Hepatocyte (in vitro differentiated cells): ENCODE measurements at places on chromosomes 7 and 10.
A peak's percentile ranks its signal among the peaks of the same experiment; 100 is the strongest.

- H3K4me1 ChIP-seq, result peaks cover 10% of the 10 kb centered on the region
- H3K36me3 ChIP-seq, result no peaks in the 10 kb centered on the region
- peak overlapping the region; percentile 47 for H3K27ac ChIP-seq
- H3K4me3 ChIP-seq, result no peak overlapping the region
- H3K27me3 ChIP-seq, result no peaks in the 10 kb centered on the region
These were observed 55.1 kb downstream of the ANKMY2 start for GRCh38 chr7:16590424-16590823.

GRCh38 chr10:85826377-85826776 lies 540.2 kb downstream of the GRID1 start:
- no peak overlapping the region for H3K27ac ChIP-seq
- no peaks in the 10 kb centered on the region for H3K27me3 ChIP-seq
- no peak overlapping the region for H3K4me3 ChIP-seq
- no peak for DNase-seq

DNA sequence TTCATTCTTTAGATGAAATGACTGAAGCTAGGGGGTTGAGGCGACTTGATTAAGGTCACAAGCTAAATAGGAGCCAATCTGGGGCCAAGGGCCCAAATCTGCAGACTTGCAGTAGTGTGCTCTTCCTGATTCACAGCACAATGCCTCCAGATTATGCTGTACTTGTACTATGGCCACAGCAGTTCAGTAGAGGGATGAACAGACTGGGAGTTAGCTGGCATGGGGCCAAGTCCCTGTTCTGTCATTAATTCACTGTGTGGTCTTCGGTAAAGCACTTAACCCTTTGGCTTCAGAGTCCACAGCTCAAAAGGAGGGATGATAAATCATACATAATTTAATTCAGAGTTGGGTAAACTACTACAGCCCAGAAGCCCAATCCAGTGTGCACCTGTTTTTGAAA lies 196.8 kb downstream of the XPNPEP1 start:
- no peak overlapping the region for H3K27ac ChIP-seq
- H3K36me3 ChIP-seq, result no peaks in the 10 kb centered on the region
- DNase-seq, result peak; percentile 16
- no peak overlapping the region for H3K4me3 ChIP-seq

- H3K4me1 ChIP-seq, result peaks cover 4% of the 10 kb centered on the region
- DNase-seq, result no peak
- no peak overlapping the region for H3K27ac ChIP-seq
- no peaks in the 10 kb centered on the region for H3K27me3 ChIP-seq
- no peaks in the 10 kb centered on the region for H3K36me3 ChIP-seq
- H3K4me3 ChIP-seq, result no peak overlapping the region
These were observed 45.8 kb downstream of the MKX start for GRCh38 chr10:27699776-27700175.

- H3K4me1 ChIP-seq, result no peaks in the 10 kb centered on the region
- H3K27me3 ChIP-seq, result no peaks in the 10 kb centered on the region
- no peak for DNase-seq
- no peak overlapping the region for H3K4me3 ChIP-seq
- no peaks in the 10 kb centered on the region for H3K36me3 ChIP-seq
These were observed 61.1 kb upstream of the LRRC18 start for GRCh38 chr10:49000437-49001398.

DNA sequence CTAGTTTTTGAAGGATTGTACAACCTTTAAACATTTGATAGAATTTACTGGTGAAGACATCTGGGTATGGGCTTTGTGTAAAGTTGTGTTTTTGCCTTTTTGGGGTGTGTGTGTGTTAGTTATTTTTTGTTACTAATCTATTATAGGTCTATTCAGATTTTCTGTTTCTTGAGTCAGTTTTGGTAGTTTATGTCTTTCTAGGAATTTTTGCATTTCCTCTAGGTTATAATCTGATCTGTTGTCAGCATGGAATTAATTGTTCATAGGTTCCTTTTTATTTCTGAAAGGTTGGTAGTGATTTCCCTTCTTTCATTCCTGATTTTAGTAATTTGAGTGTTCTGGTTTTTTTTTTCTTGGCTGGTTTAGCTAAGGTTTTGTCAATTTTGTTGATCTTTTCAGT lies 17.7 kb downstream of the SEPTIN7 start:
- no peaks in the 10 kb centered on the region for H3K27me3 ChIP-seq
- DNase-seq, result no peak
- no peak overlapping the region for H3K27ac ChIP-seq
- no peaks in the 10 kb centered on the region for H3K4me1 ChIP-seq
- no peak overlapping the region for H3K4me3 ChIP-seq
- H3K36me3 ChIP-seq, result no peaks in the 10 kb centered on the region

DNA sequence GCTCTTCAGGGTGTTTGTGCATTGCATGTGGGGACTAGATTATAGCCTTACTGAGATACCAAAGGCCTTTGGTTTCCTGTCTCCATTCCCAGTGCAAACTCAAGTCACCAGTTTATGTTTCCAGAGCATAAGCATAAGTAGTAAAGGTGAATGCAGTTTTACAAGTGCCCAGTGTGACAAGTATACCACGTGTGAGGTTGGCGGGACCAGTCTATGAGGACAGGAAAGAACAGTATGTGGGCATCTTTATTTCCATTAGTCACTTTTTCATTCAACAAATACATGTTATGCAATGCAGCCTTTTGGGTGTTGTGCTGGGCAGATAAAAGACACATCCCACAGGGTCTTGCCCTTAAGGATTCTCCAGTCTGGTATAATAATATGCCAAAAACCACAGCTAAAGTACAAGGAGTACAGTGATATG lies 146.5 kb downstream of the ARID5B start:
- H3K27me3 ChIP-seq, result no peaks in the 10 kb centered on the region
- H3K4me1 ChIP-seq, result peaks cover 44% of the 10 kb centered on the region
- peak; percentile 30 for DNase-seq
- peak overlapping the region; percentile 95 for H3K27ac ChIP-seq
- no peak overlapping the region for H3K4me3 ChIP-seq
- no peaks in the 10 kb centered on the region for H3K36me3 ChIP-seq

DNA sequence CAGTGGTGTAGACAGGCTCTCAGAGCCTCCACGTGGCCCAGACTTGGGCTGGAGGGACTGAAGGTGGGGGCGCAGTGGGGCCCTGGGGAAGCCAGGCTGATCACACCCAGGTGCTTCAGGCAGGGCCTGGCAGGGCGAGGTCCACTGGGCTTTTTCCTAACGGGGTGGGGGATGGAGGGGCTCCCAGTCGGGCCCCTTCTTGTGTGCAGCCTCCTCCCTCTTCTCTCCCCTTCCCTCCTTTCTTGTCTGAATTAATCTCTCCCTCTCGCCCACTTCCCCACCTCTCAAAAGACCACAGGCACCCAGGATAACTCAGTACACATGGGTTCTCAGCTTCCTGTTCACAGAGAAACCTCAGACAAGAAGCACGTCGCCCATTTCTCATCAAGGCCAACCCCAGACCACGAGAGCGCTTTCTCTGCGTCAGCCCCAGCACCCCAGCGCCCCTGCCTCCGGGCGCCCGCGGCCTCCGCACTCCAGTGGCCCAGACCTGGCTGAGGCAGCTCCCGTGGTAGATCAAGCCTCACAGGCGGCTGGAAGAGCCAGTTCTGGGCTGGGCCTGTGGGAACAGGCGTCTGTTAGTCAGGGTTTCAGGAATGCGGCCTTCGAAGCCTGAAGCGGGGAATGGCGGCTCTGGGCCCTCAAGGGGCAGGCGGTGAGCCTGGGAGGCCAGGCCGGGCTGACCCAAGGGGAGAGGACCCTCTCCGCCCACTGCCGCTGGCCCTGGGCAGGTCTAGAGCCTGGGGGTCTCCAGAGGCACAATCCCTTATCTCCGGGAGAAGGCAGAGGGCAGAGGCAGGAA lies 50.6 kb downstream of the PWWP2B start:
- peak overlapping the region; percentile 94 for H3K27ac ChIP-seq
- no peaks in the 10 kb centered on the region for H3K36me3 ChIP-seq

DNA sequence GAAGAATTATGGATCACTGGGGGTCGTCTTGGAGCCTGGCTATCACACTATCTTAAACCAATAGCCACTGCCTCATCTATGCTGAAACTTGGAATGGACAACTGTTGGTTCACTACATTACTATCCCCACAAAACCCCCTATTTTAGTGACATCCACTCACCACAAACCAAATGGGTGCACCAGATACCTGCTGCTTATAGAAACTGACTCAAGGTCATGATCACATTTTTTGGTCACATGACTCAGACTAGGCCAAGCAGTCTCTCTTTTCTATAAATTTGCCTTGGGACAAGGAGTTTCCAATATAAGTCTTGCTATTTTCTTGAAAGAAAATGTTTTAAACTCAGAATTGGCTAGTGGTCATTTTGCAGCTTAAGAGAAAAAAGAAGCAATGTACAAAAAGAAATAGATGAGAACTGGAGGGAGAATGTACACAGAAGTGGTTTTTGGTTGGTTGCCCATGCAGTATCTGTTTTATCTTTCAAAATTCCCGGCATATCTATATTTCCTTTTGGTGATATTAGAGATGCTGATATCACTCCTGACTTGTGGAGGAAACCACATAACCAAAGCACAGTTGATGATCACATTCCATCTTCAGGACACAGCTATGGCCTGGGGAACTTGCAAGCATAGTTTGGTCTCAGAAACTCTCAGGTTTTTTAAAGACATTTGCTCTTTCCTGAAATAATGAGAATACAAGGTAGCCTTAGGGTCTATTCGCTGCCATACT lies 85.2 kb upstream of the CACNA2D1 start:
- DNase-seq, result no peak
- H3K27me3 ChIP-seq, result no peaks in the 10 kb centered on the region
- H3K4me3 ChIP-seq, result no peak overlapping the region
- H3K4me1 ChIP-seq, result no peaks in the 10 kb centered on the region
- no peak overlapping the region for H3K27ac ChIP-seq
- no peaks in the 10 kb centered on the region for H3K36me3 ChIP-seq

GRCh38 chr10:62270020-62270419 lies 1.4 kb upstream of the RTKN2 start:
- H3K4me3 ChIP-seq, result no peak overlapping the region
- DNase-seq, result no peak
- no peaks in the 10 kb centered on the region for H3K27me3 ChIP-seq
- peaks cover 3% of the 10 kb centered on the region for H3K4me1 ChIP-seq
- H3K36me3 ChIP-seq, result no peaks in the 10 kb centered on the region

- H3K27ac ChIP-seq, result no peak overlapping the region
- no peaks in the 10 kb centered on the region for H3K36me3 ChIP-seq
These were observed 39.4 kb downstream of the EMX2 start for GRCh38 chr10:117581961-117582360.

DNA sequence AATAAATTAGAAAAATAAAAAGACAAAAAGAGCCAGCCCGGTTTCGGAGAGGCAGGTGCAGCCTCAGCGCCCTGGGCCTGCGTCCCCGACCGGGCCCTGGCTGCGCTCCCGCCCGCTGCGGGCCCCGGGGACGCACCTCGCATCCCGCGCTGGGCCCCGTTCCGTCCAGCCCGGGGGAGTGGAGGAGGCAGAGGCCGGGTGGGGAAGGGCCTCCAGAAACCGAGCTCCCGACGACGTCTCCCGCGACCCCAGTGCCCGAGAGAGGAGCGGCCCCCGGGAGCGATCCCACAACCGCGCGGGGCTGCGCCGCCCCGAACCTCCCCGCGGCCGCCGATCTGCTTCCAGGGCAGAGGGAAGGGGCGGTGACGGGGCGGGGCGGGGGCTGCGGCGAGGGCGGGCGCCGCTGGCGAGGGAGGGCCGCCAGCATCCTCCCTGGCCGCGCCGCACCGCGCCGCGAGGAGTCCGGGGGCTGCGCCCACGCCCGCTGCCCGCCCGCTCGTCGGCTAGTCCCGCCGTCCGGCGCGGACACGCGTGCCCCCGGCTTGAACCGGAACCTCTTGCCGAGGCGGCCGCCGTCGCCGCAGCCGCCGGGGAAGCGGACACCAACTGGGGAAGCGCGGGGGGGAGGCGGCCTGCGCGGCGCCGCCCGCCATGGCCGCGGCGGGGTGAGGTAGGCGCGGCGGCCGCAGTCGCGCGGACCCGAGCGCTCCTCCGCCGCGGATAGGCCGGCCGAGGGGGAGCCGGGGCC lies at the start of gene CCNY:
TSS of gene CCNY (plus strand) at position 426 of the 748 bp plus-strand sequence. CDS start 545 bp downstream, outside the sequence.
- H3K36me3 ChIP-seq, result no peaks in the 10 kb centered on the region
- H3K4me1 ChIP-seq, result peaks cover 49% of the 10 kb centered on the region
- DNase-seq, result peak; percentile 88
- H3K4me3 ChIP-seq, result peak within 1 kb of the TSS; percentile 98

DNA sequence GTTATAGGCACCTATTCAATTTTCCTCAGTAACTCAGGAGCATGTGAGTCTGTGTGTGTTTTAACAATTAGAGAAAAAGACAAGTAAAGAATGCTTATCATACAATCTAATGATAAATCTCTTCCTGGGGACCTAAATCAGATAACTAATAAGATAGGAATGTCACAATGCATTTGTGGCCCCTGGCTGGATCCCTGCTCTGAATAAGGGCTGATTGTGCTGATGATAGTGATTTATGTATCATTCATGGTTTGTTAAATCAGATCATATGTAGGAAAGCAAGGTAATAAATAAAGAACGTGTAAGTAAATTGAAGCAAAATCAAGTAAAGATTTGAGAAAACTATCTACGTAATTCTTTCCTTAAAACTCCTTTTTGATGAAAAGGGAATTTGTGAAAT lies 145.9 kb downstream of the C7orf25 start:
- DNase-seq, result no peak
- H3K27ac ChIP-seq, result no peak overlapping the region
- H3K27me3 ChIP-seq, result no peaks in the 10 kb centered on the region
- H3K36me3 ChIP-seq, result no peaks in the 10 kb centered on the region

GRCh38 chr10:97714401-97715258 lies 1.1 kb downstream of the MARVELD1 start:
- H3K4me1 ChIP-seq, result peaks cover 41% of the 10 kb centered on the region
- no peaks in the 10 kb centered on the region for H3K27me3 ChIP-seq
- peak overlapping the region; percentile 76 for H3K4me3 ChIP-seq
- peak overlapping the region; percentile 97 for H3K27ac ChIP-seq
- peak; percentile 87 for DNase-seq

DNA sequence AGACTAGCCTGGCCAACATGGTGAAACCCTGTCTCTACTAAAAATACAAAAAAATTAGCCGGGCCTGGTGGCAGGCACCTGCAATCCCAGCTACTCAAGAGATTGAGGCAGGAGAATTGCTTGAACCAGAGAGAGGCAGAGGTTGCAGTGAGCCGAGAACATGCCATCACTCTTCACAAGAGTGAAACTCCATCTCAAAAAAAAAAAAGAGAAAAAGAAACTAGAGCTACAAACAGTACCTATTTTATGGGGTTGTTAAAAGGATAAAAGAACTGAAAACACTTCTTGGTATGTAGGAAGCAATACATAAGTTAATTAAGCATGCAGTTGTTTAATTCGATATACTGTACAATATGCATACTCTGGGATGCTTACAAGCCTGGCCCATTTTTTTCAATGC lies 216.9 kb downstream of the SORCS1 start:
- H3K4me1 ChIP-seq, result no peaks in the 10 kb centered on the region
- no peak for DNase-seq
- no peaks in the 10 kb centered on the region for H3K27me3 ChIP-seq
- H3K27ac ChIP-seq, result no peak overlapping the region
